HCT116 (cell line): ENCODE measurements at places on chromosomes 7 and 10. TPM values are rescaled to one million over a fixed set of nuclear protein-coding genes. Genes with fewer than 3 reads are reported as not detected.

XRCC2 gene
- total RNA-seq = 14.8 TPM

COPS6 gene
- 126 TPM for total RNA-seq

SLC13A1 gene
- total RNA-seq = not detected

NXPH1 gene
- 0.17 TPM for total RNA-seq

FFAR4 gene
- not detected for total RNA-seq

OR6V1 gene
- total RNA-seq = not detected

PDGFA gene
- 44.7 TPM for total RNA-seq

TAS2R5 gene
- 1.7 TPM for total RNA-seq

- H3K27ac ChIP-seq = no peak overlapping the region
- H3K27me3 ChIP-seq = no peaks in the 10 kb centered on the region
- H3K4me3 ChIP-seq = no peak overlapping the region
- no peak for DNase-seq
- no peaks in the 10 kb centered on the region for H3K4me1 ChIP-seq
Observed at GRCh38 chr10:10644676-10645385, 372.8 kb upstream of the CELF2 start.

DNA sequence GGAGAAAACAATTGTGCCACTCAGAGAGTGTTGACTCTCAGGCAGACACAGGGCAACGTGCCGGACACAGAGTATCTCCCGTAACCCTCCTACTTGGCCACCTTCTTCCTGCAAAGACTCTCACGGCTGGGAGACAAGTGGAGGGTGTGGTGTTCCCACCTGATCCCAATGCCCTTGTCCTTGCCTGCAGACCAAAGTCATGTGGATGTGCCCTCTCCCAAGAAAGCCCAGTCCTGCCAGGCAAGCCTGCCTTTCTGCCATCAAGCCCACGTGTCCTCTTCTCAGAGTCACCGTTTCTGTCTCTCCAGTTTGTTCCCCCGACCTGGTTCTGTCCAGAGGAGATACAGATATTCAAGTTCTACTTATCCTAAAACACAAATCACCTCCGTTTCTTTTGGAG lies 723 bp downstream of the PNLIPRP2 start:
- H3K4me1 ChIP-seq = no peaks in the 10 kb centered on the region
- no peaks in the 10 kb centered on the region for H3K27me3 ChIP-seq
- H3K36me3 ChIP-seq = no peaks in the 10 kb centered on the region
- DNase-seq = no peak
- no peak overlapping the region for H3K4me3 ChIP-seq

DNA sequence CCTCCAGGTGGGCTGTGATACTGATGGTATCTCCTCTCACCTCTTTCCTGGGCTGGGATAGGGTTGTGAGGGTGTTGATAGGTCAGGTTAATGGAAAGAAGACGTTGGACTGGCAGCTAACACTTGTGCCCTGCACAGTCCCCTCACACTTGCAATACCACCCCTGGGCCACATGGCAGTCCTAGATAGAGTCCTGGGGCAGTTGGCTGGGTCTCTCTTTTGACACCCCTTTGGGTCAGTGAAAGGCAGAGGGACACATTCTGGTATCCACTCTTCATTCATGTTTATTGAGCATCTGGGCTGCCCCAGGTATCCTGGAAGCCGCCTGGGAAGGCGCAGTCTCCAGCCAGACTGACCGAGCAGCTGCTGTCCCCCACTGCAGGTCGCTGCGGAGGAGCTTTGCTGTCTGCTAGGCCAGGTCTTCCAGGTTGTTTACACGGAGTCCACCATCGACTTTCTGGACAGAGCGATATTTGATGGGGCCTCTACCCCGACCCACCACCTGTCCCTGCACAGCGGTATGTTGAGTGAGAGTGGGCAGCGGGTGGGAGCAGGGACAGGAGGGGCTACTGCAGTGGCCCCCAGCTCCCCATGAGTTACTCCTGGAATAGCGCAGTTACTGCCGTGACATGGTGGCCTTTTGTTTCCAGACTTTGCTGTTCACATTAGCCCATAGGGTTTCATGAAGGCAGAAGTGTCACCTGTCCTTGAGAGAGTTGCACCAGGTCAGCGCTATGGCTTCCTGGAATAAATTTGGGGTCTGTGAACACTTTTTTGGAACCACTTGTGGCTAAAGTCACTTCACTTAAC lies 19.1 kb downstream of the NACAD start:
- no peak for DNase-seq
- no peak overlapping the region for H3K27ac ChIP-seq
- no peak overlapping the region for H3K4me3 ChIP-seq
- no peaks in the 10 kb centered on the region for H3K27me3 ChIP-seq
- no peaks in the 10 kb centered on the region for H3K36me3 ChIP-seq

DNA sequence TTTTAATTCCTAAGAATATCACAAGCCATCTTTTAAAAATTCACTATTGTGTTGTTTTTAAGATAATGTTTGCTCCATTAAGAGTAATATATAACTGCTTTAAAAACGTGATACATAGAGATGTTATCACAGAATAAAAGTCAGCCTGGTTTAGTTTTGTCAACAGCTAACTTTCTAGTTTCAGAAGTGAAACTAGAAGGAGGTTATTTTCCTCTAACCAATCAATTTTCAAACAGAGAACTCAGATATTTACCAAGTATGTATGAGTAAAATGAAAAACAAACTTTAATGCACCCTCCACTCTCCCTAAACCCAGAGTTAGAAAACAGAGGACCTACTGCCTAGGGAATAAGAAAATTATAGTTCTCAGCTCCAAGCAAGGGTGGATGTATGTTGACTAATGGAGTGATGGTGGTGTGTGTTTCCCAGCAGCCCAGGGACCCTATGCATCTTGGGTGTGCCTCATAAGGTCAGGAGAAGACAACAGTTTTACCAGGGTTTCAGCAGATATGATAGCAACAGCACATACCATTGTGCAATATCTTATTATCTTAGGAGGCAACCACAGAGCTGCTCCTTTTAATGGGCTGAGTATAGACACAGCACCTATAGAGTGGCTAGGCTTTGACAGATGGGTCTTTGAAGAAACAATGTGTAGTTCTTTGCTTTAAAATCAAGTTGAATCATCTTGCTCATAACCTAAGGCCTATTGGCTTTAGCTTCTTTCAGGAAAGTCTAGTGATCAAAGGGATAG lies 58.4 kb downstream of the PTPRZ1 start:
- H3K4me3 ChIP-seq = no peak overlapping the region
- H3K27ac ChIP-seq = no peak overlapping the region
- no peaks in the 10 kb centered on the region for H3K27me3 ChIP-seq
- no peak for DNase-seq

DNA sequence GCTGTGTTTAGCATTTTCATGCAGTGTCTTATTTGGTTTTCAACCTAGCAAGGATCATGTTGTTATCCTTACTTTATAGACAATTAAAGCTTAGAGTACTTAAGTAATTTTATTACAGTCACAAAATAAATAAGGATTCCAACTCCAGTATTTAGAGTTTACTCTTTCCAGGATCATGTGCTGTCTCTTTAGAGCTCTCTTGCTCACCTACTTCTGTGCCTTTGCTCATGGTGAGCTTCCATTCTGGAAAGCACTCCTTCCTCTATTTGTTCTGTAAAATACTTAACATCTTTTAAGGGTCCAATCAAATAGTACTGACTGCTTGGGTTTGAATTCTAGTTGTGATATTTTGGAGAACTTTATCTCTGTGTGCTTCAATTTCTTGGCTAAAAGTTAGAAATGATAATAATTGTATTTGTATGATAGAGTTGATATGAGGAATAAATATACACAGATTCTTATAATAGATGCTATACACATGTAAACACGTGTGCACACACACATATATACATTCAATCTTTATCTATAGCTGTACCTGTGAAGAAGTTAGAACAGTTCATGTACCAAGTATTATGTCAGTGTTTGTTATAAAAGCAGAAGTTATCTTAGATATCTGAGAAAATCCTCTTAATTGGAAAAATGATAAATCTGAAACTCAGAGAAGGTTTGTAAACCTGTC lies 18.2 kb upstream of the CALCR start:
- H3K4me1 ChIP-seq = no peaks in the 10 kb centered on the region
- H3K27ac ChIP-seq = peak overlapping the region; percentile 71; the same call in 1 of the 2 replicates

DNA sequence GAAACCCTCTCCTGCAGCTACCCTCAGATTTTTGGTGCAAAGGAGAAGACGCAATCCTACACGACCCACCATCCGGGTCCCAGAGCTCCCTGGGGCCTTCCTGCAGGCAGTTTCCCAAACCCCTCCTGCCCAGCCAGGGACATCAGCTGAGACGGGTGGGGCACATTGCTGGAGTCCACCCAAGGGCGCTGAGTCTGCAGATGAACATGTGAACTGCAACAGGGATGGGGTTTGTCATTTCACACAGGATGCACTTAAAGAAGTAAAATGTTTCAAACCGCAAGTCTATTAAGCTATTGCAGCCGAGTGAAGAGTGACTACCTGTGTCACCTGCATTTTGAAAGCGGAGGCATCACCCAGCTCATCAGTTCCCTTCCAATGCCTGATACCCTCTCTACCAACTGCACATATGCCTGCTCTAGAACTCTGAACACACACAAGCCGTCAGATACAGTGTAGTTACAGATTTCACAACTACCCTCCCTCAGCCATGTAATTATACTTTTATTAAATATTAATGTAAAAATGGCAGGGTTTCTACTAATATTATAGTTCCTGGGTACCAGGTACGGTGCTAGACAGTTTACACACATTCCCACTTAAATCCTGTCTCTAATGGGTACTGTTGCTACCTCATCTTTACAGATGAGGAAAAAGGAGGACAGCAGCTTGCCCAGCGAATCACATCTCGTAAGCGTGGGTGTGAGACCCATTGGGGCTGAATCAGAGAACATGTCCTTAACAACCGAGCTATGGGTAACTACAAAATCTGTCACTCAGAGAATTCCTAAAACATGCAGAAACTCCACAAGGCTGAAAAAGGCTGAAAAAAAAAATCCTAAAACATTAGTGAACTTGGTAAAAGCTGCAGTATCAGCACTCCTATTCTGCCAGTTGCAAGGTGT lies 71.2 kb downstream of the GRB10 start:
- H3K4me1 ChIP-seq = peaks cover 1% of the 10 kb centered on the region
- no peak for DNase-seq
- no peak overlapping the region for H3K4me3 ChIP-seq
- H3K36me3 ChIP-seq = no peaks in the 10 kb centered on the region
- H3K27me3 ChIP-seq = no peaks in the 10 kb centered on the region

DNA sequence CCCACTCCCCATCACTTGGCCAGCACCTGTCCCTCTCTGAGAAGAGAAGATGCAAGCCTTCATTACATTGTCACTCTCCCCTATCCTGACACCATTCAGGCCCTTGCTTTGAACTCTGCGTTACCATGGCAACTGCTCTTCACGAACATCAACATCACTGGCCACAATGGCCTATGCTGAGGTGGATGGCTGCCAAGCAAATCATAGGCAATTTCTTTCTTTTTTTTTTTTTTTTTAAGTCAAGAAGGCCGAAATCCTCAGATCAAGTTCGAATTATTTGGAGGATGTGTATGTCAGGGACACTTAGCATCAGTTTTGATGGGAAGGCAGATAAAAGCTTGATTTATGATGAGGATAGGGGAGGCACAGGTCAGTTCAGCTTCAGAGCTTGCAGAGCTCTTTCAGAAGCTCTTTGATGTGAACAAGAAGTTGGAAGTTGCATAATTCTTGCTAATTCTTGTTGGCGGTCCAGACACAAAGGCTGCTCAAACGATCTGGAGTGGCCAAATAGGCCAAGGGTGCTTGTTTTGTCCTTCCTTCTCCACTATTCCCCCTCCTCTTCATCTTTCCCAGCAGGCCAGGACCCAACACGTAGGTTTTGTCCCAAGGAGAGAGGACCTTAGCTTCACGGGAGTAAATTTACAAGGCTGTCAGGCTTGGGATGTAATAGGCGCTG lies 179.9 kb upstream of the NPVF start:
- peaks cover 52% of the 10 kb centered on the region; the same call in 1 of the 2 replicates for H3K27me3 ChIP-seq
- no peak overlapping the region for H3K4me3 ChIP-seq
- H3K36me3 ChIP-seq = no peaks in the 10 kb centered on the region
- no peak for DNase-seq
- H3K4me1 ChIP-seq = no peaks in the 10 kb centered on the region

DNA sequence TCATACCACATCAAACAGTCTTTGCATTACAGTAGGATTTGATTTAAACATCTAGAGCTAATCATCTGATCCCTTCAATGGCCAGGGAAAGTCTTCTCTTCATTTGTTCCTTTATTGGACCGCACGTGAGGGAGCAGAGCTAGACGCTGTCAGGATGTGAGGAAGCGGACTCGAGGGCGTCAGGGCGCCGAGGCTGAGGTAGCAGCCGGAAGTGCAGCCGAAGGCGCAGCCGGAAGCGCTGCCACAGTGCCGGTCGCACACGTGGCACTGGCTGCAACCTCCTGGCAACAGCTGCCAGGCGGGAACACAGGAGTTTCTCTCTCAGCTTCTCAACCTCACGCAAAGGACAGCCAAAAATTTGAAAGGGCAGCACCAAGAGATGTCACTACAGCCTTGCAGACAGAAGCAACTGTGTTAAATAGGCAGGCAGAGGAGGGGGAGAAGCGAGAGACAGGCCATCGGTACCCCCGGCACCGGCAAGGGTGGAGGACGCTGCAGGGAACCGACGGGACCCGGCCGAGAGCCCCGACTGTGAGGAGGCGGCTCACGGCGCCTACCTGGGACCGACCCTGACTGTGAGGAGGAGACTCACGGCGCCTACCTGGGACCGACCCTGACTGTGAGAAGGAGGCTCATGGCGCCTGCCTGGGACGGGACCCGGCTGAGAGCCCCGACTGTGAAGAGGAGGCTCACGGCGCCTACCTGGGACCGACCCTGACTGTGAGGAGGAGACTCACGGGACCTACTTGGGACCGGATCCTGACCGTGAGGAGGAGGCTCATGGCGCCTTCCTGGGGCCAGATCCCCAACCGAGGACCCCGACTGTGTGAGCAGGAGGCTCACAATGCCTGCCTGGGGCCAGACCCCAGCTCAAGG lies 32.3 kb downstream of the VIPR2 start:
- H3K27ac ChIP-seq = no peak overlapping the region
- DNase-seq = no peak
- H3K27me3 ChIP-seq = peaks cover 43% of the 10 kb centered on the region
- H3K4me3 ChIP-seq = no peak overlapping the region
- no peaks in the 10 kb centered on the region for H3K36me3 ChIP-seq

- no peak overlapping the region for H3K27ac ChIP-seq
- H3K27me3 ChIP-seq = no peaks in the 10 kb centered on the region
- no peak overlapping the region for H3K4me3 ChIP-seq
- peak; percentile 52 for DNase-seq
- 0 out of 2 replicates have a peak, but pooled peaks cover 5% of the 10 kb centered on the region for H3K36me3 ChIP-seq
Observed at GRCh38 chr7:92691578-92691977, 101.4 kb upstream of the FAM133B start.

- H3K36me3 ChIP-seq = no peaks in the 10 kb centered on the region
- H3K27ac ChIP-seq = no peak overlapping the region
- DNase-seq = no peak
- H3K27me3 ChIP-seq = no peaks in the 10 kb centered on the region
- H3K4me1 ChIP-seq = peaks cover 29% of the 10 kb centered on the region
- H3K4me3 ChIP-seq = no peak overlapping the region
Observed at GRCh38 chr10:89916468-89917215, 215.3 kb downstream of the KIF20B start.

- no peak for DNase-seq
- no peaks in the 10 kb centered on the region for H3K36me3 ChIP-seq
- H3K27me3 ChIP-seq = no peaks in the 10 kb centered on the region
- no peak overlapping the region for H3K27ac ChIP-seq
Observed at GRCh38 chr7:26912933-26913536, 48.6 kb upstream of the SKAP2 start.

GRCh38 chr7:114972567-114972966 lies 50.7 kb downstream of the MDFIC start:
- no peak for DNase-seq
- H3K27ac ChIP-seq = no peak overlapping the region
- no peaks in the 10 kb centered on the region for H3K4me1 ChIP-seq
- H3K36me3 ChIP-seq = no peaks in the 10 kb centered on the region
- no peak overlapping the region for H3K4me3 ChIP-seq

- H3K4me3 ChIP-seq = no peak overlapping the region
- H3K27ac ChIP-seq = no peak overlapping the region
- H3K36me3 ChIP-seq = peaks cover 8% of the 10 kb centered on the region; the same call in 1 of the 2 replicates
Observed at GRCh38 chr10:113097036-113097435, 147.0 kb downstream of the TCF7L2 start.
